ENCODE measurements at places on chromosomes 2 and 18. TPM values are rescaled to one million over a fixed set of nuclear protein-coding genes. Genes with fewer than 3 reads are reported as not detected.

DNA sequence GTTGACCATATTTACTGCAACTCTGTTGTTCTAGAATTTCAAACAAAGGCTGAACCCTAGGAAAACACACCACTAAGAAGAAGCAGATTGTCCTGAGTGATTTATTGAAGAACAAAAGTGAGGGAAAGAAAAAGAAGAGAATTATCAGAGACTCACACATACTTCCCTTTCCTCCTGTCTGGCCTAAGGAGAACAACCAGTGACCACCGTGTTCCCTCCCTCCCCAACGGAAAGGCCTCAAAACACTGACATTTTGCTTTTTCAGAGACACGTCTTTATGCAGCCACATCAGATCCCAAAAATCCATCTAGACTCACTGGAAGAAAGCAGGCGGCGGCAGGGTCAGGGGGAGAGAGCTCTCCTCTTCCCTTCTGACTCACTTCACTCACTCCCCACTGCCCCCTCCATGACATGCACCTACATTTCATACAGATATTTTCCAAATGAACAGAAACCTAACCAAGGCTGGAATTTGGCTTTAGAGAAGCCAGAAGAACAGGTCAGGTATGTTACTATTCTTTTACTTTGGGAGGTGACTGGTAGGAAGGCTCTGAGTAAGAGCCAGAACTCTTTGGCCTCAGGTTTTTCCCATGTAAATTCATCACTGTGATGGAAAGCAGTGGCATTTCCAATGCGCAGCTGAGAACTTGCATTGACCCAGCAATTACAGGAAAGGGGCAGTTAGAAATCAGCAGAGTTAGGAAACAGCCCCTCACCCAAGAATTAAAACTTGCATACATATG is 169.9 kb downstream of the BCL11A start:
- no peaks in the 10 kb centered on the region for H3K4me1 ChIP-seq
- no peak for DNase-seq
- H3K27me3 ChIP-seq = no peaks in the 10 kb centered on the region
- no peak overlapping the region for H3K27ac ChIP-seq
- H3K36me3 ChIP-seq = no peaks in the 10 kb centered on the region

- H3K36me3 ChIP-seq = peaks cover 3% of the 10 kb centered on the region
- no peak for DNase-seq
- H3K4me3 ChIP-seq = no peak overlapping the region
- peaks cover 25% of the 10 kb centered on the region for H3K27me3 ChIP-seq
- peaks cover 29% of the 10 kb centered on the region for H3K4me1 ChIP-seq
These were observed 5.8 kb downstream of the SH3RF3 start for GRCh38 chr2:109134741-109135358.

GRCh38 chr2:206442833-206443734 is at the start of gene ADAM23:
ADAM23 (plus strand) TSS chr2:206443532; CDS start chr2:206443867, 335 bp downstream.
- no peak within 1 kb of the TSS for H3K27ac ChIP-seq
- H3K36me3 ChIP-seq = no peaks in the 10 kb centered on the region
- DNase-seq = peak; percentile 78
- H3K4me3 ChIP-seq = peak within 1 kb of the TSS; percentile 77

Gene SULT1C2
- not detected for total RNA-seq

Gene B3GNT7
- total RNA-seq = not detected

Gene ZNF396
- 0.47 TPM for total RNA-seq

DNA sequence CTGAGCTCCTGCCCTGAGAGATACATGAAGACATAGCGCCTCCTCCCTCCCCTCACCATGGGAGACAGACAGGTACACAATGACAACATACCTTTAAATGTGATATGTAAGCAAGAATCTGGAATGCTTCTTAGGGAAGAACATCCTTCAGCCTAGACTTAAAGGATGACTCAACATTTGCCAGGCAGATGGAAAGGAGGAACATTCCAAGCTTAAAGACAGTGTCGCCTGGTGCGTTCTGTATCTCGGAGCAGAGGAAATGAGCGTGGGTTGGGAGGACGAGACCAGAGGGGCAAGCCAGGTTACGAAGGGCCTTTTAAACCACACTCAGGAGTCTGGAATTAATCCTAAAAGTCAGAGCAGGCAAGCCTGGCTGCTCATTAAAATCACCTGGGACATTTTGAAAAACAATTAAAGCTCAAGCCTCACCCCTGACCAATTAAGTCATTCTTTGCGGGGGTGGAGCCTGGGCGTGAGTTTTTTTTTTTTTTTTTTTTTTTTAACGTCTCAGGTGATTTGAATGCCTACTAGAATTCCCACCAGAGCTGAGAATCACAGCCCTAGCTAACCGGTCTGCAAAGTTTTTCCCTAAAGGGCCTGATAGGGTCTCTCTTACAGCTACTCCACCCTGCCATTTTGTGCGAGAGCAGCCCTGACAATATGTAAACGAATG is 131.2 kb upstream of the SEC11C start:
- H3K4me1 ChIP-seq = no peaks in the 10 kb centered on the region
- H3K27ac ChIP-seq = no peak overlapping the region
- no peak for DNase-seq
- H3K4me3 ChIP-seq = no peak overlapping the region
- H3K27me3 ChIP-seq = peaks cover 11% of the 10 kb centered on the region
- no peaks in the 10 kb centered on the region for H3K36me3 ChIP-seq

GRCh38 chr2:236735825-236736238 is 166.2 kb downstream of the ACKR3 start:
- no peak overlapping the region for H3K27ac ChIP-seq
- DNase-seq = no peak
- H3K4me1 ChIP-seq = no peaks in the 10 kb centered on the region
- H3K36me3 ChIP-seq = no peaks in the 10 kb centered on the region
- no peak overlapping the region for H3K4me3 ChIP-seq
- H3K27me3 ChIP-seq = peaks cover 10% of the 10 kb centered on the region

Gene IL37
- not detected for total RNA-seq

DNA sequence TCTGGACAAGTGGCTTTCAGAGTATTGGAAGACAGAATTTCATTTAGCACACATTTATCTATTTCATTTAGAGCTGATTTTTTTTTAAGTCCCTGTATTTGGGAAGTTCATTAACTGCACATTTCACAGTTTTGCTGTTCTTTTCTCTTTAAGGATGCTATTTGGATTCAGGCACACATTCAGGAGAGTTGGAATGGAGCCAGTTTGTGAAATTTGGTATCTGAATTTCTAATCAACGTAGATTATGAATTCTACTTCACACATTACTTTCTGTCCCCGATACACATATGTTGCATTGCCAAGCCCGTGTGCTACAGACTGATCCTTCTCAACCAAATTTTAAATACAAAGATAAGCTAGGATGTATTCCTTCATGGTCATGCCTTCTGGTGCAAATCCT is 503.9 kb downstream of the IRS1 start:
- no peak for DNase-seq
- H3K4me1 ChIP-seq = no peaks in the 10 kb centered on the region
- H3K4me3 ChIP-seq = no peak overlapping the region

- peaks cover 4% of the 10 kb centered on the region for H3K4me1 ChIP-seq
- no peak overlapping the region for H3K27ac ChIP-seq
- no peaks in the 10 kb centered on the region for H3K36me3 ChIP-seq
- no peak for DNase-seq
- no peaks in the 10 kb centered on the region for H3K27me3 ChIP-seq
- no peak overlapping the region for H3K4me3 ChIP-seq
These were observed 220.1 kb downstream of the HAUS1 start for GRCh38 chr18:46324087-46324955.

Gene CHRND
- total RNA-seq = not detected

DNA sequence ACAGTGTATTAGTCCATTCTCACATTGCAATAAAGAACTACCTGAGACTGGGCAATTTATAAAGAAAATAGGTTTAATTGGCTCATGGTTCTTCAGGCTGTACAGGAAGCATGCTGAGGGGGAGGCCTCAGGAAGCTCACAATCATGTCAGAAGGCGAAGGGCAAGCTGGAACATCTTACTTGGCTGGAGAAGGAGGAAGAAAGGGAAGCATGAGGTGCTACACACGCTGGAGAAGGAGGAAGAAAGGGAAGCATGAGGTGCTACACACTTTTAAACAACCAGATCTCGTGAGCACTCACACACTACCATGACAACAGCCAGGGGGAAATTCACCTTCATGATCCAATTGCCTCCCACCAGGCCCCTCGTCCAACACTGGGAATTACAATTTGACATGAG is 95.3 kb upstream of the FAM110C start:
- no peak overlapping the region for H3K4me3 ChIP-seq
- H3K27me3 ChIP-seq = peaks cover 2% of the 10 kb centered on the region
- no peaks in the 10 kb centered on the region for H3K36me3 ChIP-seq
- DNase-seq = no peak

Gene PROC
- total RNA-seq = not detected

Gene HOXD13
- total RNA-seq = not detected

Gene FAM124B
- total RNA-seq = 0.87 TPM

DNA sequence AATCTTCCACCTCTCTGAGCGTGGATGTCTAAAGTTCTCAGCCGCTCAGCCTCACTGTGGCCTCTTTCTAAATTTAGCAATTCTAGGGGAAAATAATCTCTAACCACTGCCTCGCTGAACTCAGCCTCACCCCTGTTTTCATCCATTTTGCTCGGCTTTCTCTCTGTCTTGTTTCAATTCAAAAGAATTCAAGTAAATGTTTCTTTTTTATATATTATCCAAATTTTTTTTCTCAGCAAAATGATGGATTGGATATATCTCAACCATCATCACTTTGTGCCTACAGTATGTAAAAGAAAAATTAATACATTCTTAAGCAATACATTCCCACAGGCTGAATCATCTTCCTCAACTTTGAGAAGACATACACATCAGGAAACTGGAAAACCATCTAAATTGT is 24.0 kb upstream of the GALNT5 start:
- no peak overlapping the region for H3K27ac ChIP-seq
- DNase-seq = no peak
- H3K27me3 ChIP-seq = peaks cover 20% of the 10 kb centered on the region
- H3K4me3 ChIP-seq = no peak overlapping the region
- no peaks in the 10 kb centered on the region for H3K4me1 ChIP-seq

GRCh38 chr2:118981632-118982031 is 39.6 kb downstream of the MARCO start:
- DNase-seq = no peak
- H3K4me1 ChIP-seq = no peaks in the 10 kb centered on the region
- no peaks in the 10 kb centered on the region for H3K36me3 ChIP-seq

- H3K27ac ChIP-seq = no peak overlapping the region
- no peak overlapping the region for H3K4me3 ChIP-seq
- no peaks in the 10 kb centered on the region for H3K36me3 ChIP-seq
These were observed 176.3 kb downstream of the ALPK2 start for GRCh38 chr18:58452454-58453166.

GRCh38 chr18:23593720-23594119 is 7.4 kb upstream of the NPC1 start:
- no peak for DNase-seq
- no peaks in the 10 kb centered on the region for H3K36me3 ChIP-seq
- H3K4me1 ChIP-seq = peaks cover 7% of the 10 kb centered on the region
- H3K27ac ChIP-seq = no peak overlapping the region

DNA sequence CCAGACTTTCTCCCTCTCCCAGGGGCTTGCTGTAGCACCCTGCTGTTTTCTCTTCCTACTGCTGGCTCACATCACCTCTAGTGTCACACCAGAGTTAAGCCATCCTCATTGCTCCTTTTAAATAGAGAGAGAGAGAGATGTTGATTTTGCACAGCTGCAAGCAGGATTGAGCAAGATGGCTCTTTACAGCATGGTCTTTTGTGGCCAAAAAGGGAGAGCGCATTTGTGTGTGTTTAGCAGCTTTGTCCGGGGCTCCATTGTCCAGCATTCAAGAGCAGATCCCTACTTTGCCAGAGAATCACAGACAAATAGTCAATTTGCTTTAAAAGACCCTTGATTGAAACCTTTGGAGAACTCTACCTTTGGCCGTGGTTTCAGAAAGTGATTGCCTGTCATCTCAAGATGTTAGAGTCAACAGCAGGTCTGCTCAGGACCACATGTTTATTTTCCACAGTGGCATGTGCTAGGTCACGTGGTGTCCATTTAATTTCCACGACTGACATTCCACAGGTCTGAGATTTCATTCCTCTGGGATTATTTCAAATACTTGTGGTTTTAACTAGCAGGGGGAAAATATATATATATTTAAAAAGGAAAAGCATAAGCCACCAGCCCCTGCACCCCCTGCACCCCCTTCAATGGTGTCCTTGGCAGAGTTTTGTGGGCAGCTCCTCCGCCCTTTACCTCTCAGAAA is 359.9 kb upstream of the SLC14A2 start:
- H3K36me3 ChIP-seq = no peaks in the 10 kb centered on the region
- peaks cover 1% of the 10 kb centered on the region for H3K27me3 ChIP-seq
- DNase-seq = no peak
- H3K27ac ChIP-seq = no peak overlapping the region

- H3K27ac ChIP-seq = no peak overlapping the region
- H3K4me3 ChIP-seq = no peak overlapping the region
- H3K36me3 ChIP-seq = no peaks in the 10 kb centered on the region
- H3K4me1 ChIP-seq = peaks cover 7% of the 10 kb centered on the region
- DNase-seq = peak; percentile 58
These were observed 4.7 kb upstream of the CFAP65 start for GRCh38 chr2:219045937-219046550.

DNA sequence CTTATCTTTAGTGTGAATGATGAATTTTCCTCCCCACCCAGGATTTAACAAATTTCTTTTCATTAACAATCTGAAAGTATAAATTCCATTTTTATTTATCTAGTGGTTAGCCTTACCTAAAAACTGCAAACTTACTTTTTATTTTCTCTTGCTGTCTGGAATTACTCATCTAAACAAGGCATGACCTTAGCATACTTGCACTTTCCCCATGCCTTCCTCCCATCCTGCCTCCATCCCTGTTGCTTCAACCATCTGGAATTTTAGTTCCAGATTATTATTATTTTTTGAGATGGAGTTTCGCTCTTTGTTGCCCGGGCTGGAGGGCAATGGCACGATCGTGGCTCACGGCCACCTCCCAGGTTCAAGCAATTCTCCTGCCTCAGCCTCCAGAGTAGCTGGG is 35.6 kb downstream of the GDF7 start:
- H3K36me3 ChIP-seq = peaks cover 16% of the 10 kb centered on the region
- H3K4me3 ChIP-seq = no peak overlapping the region
- no peaks in the 10 kb centered on the region for H3K4me1 ChIP-seq
- H3K27ac ChIP-seq = no peak overlapping the region
- no peak for DNase-seq

DNA sequence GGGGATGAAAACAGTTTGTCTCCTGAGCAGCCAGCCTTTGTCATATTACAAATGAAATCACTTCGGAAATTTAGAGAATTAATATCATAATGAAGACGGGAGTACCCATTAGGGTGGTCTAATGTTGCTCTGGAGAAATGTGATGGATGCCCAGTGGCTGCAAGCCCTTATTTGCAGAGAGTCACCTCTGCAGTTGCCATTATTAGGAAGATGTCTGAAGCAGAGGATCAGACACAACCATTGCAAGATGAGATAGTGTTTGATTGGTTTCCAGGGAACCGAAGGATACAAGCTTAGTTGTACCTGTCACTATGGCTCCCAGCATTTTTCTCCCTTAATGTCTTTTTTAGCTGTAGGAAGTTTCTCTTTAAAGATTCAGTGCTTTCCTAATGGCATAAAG is 272.4 kb downstream of the FIGN start:
- DNase-seq = no peak
- H3K36me3 ChIP-seq = no peaks in the 10 kb centered on the region
- H3K4me1 ChIP-seq = no peaks in the 10 kb centered on the region
- no peak overlapping the region for H3K27ac ChIP-seq
- H3K4me3 ChIP-seq = no peak overlapping the region
